ENCODE measurements at places on chromosomes 7 and 10.

GRCh38 chr7:104777301-104777800 lies 236.7 kb upstream of the KMT2E start:
- no peak for DNase-seq

DNA sequence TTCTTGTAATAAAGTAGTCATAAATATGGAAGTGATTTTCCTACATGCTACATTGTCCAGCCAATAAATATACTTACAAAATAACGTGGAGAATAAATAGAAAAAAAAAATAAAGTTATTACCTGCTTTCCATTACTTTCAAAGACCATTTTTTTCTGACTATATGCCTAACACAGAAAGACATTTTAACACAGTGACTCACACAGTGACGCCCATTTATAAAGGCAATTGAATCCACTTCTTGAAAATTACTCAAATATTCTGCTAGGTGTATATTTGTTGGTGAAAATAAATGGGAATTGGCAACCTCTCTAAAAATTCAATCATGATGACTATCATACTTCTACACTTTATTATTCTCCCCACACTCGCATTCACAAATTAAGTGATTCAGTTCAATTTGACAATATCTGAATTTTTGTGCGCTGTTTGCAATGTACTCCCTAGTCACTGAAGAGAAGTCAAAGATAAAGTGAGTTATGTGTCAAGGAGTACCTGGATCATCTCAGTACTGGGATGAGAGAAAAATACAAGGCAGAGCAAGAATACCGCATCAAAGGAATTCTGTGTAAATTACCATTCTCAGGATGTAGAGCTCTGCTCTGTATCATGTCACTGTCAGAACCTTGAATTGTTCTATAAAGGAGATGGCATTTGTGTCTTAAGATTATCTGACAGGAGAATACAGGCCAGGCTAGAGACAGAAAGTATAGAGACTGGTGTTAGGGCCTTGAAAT lies 642.7 kb downstream of the IPMK start:
- no peak for DNase-seq

GRCh38 chr7:101367676-101368075 lies 5.0 kb downstream of the COL26A1 start:
- DNase-seq: no peak

DNA sequence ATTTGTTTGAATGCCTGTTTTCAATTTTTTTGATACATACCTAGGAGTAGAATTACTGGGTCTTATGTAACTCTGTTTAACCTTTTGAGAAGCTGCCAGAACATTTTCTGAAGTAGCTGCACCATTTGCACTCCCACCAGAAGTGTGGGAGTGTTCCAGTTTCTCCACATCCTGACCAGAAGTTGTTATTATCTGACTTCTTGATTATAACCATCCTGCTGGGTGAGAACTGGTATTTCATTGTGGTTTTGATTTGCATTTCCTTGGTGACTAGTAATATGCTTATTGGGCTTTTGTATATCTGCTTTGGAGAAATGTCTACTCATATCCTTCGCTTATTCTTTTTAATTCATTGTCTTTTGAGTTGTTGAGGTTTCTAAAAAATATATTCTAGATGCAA lies 117.2 kb upstream of the GLCCI1 start:
- no peak for DNase-seq

DNA sequence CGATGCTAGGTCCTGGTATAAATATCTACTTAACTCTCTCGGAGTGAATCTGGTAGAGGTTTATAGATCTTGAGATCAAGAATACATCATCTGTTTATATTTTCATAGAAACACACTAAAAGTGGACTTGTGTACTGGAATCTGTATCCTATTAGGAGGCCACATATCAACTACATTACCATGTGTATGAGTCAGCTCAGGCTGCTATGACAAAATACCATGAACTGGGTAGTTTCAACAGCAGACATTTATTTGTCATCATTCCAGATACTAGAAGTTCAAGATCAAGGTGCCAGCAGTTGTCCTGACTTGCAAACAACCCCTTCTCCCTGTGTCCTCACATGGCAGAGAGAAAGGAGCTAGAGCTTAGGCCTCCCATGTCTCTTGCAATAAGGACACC lies 113.9 kb upstream of the PFKP start:
- no peak for DNase-seq

- DNase-seq: no peak
Observed at GRCh38 chr7:26388256-26388655, 96.6 kb downstream of the SNX10 start.

- DNase-seq: no peak
Observed at GRCh38 chr10:1372212-1372611, 316.0 kb downstream of the WDR37 start.

- no peak for DNase-seq
Observed at GRCh38 chr10:111116762-111117445, 40.1 kb downstream of the ADRA2A start.

GRCh38 chr10:74314166-74314565 lies 163.1 kb downstream of the ADK start:
- DNase-seq: no peak
